ENCODE measurements at places on chromosomes 6 and 20.

DNA sequence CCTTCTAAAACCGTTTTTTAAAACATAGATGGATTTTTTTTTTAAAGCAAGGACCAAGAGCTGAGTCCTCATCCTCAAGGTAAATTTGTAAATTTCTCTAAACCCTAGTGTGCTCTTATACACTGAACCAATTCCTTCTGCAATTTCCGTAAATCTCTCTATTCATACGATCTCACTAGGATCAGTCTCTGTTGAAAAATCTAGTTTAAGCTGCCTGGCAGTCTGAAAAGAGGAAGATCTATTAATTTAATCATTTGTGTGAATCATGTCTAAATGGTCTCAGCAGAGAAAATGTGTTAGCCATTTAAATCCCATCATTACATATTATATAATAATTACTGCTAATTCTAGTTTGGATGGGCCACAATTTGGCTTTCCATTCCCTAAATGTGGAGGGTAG lies 184.2 kb upstream of the TSHZ2 start:
- DNase-seq = no peak

DNA sequence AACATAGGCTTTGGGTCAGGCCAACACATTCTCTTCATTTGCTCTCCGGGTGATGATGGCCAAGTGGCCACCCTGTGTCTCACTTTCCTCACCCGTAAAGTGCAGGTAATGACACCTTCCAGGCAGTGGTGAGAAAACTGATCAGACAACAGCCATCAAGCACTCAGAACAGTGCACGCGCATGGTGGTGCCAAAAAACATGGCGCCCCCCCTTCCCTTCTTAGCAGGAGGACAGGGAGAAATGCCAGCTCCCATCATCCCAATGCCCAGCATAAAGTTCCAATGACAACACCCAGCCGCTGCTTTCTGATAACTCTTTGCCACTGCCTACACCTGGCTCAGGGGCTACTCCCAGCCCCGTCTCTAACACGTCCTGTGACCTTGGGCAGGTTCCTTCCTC lies 8.4 kb downstream of the BPIFB1 start:
- no peak for DNase-seq

DNA sequence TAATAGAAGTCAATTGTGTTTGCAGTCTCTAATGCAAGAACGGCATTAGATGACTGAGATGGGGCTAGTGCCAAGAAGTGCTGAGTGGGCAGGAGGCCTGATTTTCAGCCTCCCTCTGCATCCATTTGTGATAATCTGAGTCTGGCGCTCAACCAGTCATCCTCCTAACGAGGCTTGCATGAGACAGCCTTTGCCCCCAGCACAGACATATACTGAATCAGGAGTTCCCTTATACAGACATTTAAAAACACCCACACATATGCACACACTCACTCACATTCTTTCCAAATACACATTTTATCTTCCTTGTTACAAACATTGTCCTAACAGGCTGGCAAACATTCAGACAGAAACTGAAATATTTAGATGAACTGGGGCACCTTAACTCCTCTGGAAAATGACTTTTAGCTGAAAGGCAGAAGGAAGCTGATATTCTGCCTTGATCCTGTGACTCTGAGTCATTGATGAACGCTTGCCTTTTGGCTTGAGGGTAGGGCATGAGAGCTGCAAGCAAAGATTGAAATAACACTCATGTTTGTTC lies 562.3 kb downstream of the DHX35 start:
- no peak for DNase-seq

GRCh38 chr20:60641879-60642447 lies 610.1 kb upstream of the CDH4 start:
- no peak for DNase-seq

- DNase-seq = no peak
Measured at GRCh38 chr20:24376311-24377099, 92.9 kb upstream of the SYNDIG1 start.

GRCh38 chr6:105794239-105794638 lies 291.9 kb upstream of the PRDM1 start:
- DNase-seq = peak; percentile 70

DNA sequence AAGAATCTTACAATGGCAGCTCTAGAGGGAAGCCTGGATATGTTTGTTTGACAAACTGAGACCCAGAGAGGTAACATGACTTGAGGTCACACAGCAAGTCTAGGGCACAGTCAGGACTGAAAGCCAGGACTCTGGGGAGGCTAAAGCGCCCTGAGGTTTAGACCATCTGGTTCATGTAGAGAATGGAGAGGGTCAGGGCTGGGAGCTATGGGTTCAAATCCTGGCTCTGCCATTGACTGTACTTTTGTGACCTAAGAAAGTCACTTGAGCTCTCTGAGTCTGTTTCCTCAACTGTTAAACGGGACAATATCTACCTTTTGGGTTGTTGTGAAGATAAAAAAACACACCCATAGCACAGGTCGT lies 1.1 kb upstream of the TP53INP2 start:
- DNase-seq = no peak

- DNase-seq = no peak
Measured at GRCh38 chr6:105835373-105835772, 250.8 kb upstream of the PRDM1 start.

- peak; percentile 63 for DNase-seq
Measured at GRCh38 chr20:16528078-16528477, 45.2 kb downstream of the KIF16B start.
